ENCODE measurements at places on chromosomes 7 and 10. TPM values are rescaled to one million over a fixed set of nuclear protein-coding genes. Genes with fewer than 3 reads are reported as not detected.
A peak's percentile ranks its signal among the peaks of the same experiment; 100 is the strongest.

The ADAM22 gene
- polyA plus RNA-seq, result 0.33 TPM

The RABGEF1 gene
- polyA plus RNA-seq, result 27.1 TPM

The PRSS1 gene
- polyA plus RNA-seq, result not detected

The SPAG6 gene
- not detected for polyA plus RNA-seq

DNA sequence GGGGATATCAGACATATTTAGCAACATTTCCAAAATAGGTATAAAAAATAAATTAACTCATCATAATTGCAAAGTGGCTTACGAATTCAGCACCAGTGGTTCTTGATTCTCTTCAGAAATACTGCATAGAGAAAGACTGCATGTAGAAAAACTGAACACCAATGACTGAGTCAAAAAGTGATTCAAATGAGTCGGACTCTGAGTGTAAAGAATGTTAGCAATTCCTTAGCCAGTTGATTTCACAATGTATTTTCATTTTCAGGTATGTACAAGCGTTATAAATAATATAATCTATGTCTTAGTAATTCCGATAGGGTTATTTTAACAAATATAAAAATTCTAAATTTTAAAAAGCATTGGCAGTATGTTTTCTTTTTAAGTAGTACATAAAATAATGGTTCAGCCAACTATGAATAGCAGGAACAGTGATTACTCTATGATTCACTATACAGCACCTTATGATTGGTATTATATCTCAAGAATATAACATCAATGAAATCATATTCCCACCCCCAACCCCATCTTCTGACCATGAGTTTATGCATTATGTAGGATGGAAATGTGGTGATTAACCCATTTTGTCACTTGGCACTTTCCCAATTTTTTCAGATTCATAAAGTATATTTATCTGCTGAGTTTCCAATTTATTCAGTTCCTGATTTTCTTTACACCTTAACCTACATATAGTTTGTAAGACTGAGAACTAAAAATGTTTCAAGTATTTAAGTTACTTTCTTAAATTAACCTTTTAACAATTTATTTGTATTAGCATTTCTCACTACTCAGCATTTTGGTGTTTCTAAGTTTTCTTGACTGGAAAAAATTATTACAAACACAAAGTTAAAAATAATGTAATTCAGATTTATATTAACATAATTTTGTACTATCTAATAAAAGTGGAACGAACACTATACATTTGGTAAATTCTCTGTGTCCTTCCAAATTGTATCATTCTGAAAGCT is 33.9 kb downstream of the DNAJC1 start:
- DNase-seq, result no peak

GRCh38 chr10:71666639-71667386 is 52.8 kb downstream of the C10orf105 start:
- DNase-seq, result no peak

- peak; percentile 13 for DNase-seq
Observed at GRCh38 chr7:110317541-110318265, 773.2 kb upstream of the LRRN3 start.

DNA sequence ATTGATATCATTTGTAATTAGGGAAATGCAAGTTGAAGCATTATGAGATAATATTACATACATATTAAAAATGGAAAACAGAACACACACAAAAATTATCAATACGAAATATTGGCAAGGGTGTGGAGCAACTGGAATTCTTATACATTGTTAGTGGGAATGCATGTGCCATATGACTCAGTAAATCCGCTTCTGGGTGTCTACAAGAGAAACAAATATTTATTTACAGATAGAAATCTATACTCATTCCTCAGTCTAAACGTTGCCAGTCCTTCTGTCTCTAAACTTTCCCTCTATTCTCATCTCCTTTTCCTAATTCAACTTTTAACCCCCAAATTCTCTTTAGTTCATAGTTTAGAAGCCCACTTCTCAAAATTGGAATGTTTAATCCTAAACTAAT is 170.4 kb upstream of the LRRTM3 start:
- no peak for DNase-seq

GRCh38 chr10:14587540-14588083 is 187.1 kb downstream of the FAM107B start:
- DNase-seq, result no peak

DNA sequence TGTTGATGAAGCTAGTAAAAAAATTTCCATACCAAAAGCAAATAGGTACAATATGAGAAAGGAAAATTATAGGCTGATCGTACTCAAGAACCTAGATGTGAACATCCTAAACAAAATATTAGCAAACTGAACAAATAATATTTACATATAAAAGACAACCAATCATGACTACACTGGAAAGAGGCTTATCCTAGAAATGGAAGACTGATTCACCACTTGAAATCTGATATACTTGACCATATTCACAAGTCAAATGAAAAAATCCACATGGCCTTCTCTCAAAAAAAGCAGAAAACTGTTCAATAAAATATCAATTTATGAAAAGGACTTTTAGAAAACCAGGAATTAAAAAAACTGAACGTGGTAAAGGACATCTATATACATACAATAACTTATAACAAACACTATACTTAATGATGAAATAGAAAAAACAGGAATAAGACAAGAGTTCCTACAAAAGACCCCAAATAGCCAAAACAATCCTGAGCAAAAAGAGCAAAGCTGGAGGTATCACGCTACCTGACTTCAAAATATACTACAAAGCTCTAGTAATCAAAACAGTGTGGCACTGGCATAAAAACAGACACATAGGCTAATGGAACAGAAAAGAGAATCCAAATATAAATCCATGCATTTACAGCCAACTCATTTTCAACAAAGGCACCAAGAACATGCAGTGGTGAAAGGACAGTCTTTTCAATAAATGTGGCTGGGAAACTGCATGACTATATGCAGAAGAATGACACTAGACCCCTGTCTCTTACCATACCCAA is 29.2 kb upstream of the FAM180A start:
- DNase-seq, result no peak

- peak; percentile 24 for DNase-seq
Observed at GRCh38 chr10:114767101-114767985, 54.2 kb upstream of the FHIP2A start.

- no peak for DNase-seq
Observed at GRCh38 chr7:19397911-19398310, 252.7 kb upstream of the FERD3L start.

GRCh38 chr10:14259696-14260566 is 70.8 kb downstream of the FRMD4A start:
- no peak for DNase-seq

- no peak for DNase-seq
Observed at GRCh38 chr7:46440186-46440585, 519.1 kb upstream of the IGFBP3 start.

GRCh38 chr10:50336140-50336539 is 84.8 kb upstream of the ASAH2 start:
- DNase-seq, result no peak

GRCh38 chr10:125120053-125120710 is 40.2 kb downstream of the CTBP2 start:
- no peak for DNase-seq

GRCh38 chr10:35456784-35457183 is 120.5 kb downstream of the CCNY start:
- DNase-seq, result no peak
